ENCODE measurements at places on chromosomes 5 and 9.
A peak's percentile ranks its signal among the peaks of the same experiment; 100 is the strongest.

DNA sequence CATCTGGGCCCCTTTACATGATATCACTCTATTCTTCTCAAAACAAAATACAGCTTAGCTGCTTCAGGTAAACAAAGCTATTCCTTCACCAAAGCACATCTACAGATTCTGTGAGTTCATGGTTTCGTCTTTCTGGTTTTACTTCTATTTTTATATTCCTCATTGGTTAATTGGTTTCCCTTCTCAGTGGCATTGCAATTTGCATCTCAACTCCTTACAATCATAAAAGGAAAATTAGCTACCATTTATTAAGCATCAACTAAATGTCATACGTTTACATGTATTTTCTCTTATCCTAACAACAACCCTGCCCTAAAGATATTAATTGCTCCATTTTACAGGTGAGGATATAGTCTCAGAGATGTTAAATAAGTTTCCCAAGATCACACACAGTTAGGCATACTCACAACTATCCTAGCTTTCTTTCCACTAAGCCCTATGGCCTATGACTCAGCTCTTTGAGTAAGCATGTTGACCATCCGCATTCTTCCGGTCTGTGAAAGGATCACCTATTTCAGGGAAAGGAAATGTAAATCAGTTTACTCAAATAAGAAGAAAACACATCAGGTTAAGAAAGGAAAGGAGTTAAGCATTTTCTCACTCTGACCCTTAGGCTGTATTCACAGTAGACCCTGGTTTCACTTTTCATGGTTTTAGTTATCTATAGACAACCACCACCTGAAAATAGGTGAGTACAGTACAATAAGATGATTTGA, 146.1 kb downstream of the CAAP1 start:
- no peak for DNase-seq

DNA sequence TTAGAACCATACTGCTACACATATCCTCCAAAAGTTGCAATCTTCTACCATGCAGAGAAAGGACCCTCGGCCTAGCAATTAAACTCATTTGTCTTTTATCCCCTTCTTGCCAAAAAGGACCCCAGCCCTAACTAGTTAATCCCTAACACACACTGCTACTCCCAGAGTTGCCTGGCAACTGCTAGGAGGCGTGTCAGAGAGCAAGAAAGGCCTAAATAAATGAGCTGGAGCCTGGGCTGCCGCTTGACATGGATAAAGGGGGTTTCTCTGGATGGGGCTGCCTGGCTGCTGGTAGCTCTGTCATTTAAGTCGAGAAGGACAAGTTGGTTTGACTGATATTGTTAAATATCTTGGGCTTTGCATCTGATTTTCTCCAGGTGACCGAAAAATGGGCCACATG, 194.8 kb downstream of the CRB2 start:
- no peak for DNase-seq

- no peak for DNase-seq
Measured at GRCh38 chr9:118701985-118702384, 667.2 kb downstream of the BRINP1 start.

- no peak for DNase-seq
Measured at GRCh38 chr5:67104859-67105258, 91.7 kb downstream of the CD180 start.

GRCh38 chr9:1384816-1385215, 334.7 kb downstream of the DMRT2 start:
- no peak for DNase-seq

GRCh38 chr9:76600007-76600615, 141.1 kb downstream of the GCNT1 start:
- DNase-seq = no peak

GRCh38 chr5:178777520-178777919, 47.1 kb upstream of the ZNF354A start:
- DNase-seq = no peak

DNA sequence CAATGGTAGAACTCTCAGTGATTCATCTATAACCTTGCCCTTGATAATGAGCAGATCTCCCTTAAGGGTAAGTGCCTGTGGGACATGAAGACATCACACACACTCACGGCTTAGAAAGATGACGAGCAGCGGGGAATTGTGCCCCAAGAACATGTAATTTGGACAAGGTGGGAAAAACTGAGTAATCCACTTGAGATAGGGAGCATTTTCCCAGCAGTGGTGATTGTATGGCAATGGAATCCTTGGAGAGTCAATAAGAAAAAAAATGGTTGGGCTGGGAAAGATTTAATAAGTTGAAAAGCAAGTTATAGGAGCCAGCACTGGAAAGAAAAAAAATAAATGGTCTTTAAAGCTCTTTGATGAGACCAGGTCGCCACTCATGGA, 193.1 kb downstream of the GLIS3 start:
- DNase-seq = no peak

DNA sequence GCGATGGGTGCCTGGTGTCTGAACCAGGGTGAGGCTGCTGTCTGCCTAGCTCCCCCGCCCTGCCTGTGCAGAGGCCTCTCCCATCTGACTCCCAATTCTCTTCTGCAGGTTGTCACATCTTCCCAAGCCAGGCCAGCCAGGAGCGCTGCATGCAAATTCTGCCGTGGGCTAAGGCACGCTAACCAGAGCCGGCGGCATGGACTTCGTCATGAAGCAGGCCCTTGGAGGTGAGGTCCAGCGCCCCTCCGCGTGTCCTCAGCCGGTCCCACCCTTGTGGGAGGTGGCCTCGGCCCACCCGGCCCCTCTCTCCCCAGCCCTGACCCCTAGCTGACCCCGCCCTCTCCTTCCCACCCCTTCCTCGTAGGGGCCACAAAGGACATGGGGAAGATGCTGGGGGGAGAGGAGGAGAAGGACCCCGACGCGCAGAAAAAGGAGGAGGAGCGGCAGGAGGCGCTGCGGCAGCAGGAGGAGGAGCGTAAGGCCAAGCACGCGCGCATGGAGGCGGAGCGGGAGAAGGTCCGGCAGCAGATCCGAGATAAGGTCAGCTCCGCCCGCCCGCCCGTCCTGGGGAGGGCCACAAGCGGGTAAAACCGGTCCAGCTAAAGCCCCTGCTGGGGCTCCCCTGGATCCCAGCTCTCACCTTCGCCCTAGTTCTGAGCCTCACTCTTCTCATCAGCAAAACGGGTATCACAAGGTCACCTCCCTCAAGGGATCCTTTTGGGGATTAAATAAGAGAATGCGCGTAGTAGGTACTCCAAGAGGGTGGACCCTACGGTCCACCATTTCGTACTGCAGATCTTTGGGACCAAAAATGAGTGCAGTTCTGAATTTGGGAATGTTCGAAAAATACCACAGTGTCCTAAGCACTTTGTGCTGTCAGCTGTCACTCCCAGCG, 7.4 kb downstream of the CPLX2 start:
- DNase-seq = no peak

DNA sequence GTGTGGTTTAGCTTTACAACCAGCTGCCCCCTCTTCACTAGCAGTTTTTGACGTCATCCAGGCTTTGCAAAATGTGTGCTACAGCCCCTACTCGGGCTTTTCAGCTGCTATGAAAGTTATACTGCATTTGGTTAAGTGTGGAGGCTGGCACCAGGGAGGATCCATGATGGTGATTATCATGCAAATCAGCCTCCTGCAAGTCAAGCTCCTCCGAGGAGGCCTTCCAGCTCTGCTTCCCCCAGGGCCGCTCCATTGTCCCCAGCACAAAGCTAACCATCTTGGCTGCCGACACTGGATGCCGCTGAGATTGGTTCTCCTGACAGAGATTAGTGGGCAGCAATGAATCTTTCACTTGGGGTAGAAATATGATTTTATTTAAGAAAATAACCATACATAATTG, 159.6 kb downstream of the NR2F1-AS1 start:
- DNase-seq = no peak

- DNase-seq = no peak
Measured at GRCh38 chr5:110807169-110807568, 68.4 kb downstream of the SLC25A46 start.

- no peak for DNase-seq
Measured at GRCh38 chr5:115186794-115187193, 17.1 kb upstream of the TRIM36 start.

DNA sequence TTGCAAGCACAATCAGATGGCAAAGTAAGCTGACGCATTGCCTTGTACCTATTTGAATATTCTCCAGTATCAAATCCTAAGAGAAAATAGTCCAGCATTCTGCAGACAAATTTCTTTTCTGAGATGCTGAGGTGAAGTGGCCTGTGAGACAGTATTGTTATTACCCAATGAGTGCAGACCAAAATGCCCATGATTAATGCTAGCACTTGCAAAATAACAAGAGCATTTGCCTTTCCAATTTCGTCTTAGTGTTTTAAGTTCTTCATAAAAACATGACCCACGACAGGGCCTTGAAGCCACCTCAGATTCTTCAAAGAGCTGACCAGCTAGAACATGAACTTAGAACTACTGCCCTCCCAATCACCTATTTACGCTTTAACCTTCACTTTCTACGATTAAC, 2.6 kb upstream of the IQGAP2 start:
- DNase-seq = no peak

GRCh38 chr5:83837265-83837907, 116.7 kb upstream of the HAPLN1 start:
- no peak for DNase-seq

- DNase-seq = no peak
Measured at GRCh38 chr5:78501411-78502352, 141.3 kb downstream of the SCAMP1 start.

GRCh38 chr5:133128066-133128465, 76.3 kb downstream of the HSPA4 start:
- no peak for DNase-seq

GRCh38 chr5:96008487-96008886, 46.8 kb upstream of the ELL2 start:
- DNase-seq = no peak

DNA sequence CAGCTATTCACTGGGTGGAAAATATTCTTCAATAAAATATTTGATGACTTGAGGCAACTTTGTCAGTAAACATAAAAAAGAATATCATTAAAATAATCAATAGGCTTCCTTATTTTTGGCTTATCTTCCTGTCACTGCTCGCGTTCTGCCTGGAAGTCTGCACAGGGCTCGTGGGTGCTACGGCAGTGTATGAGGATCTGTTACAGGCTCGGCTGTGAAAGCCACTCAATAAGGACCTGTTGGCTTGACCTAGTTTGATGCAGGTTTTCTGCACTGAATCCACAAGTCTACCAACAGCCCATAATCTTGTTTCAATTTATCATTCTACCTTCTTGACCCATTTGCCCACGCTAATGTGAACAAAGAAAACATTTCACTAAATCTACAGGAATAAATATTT, 97.2 kb downstream of the PDZD2 start:
- DNase-seq = no peak

DNA sequence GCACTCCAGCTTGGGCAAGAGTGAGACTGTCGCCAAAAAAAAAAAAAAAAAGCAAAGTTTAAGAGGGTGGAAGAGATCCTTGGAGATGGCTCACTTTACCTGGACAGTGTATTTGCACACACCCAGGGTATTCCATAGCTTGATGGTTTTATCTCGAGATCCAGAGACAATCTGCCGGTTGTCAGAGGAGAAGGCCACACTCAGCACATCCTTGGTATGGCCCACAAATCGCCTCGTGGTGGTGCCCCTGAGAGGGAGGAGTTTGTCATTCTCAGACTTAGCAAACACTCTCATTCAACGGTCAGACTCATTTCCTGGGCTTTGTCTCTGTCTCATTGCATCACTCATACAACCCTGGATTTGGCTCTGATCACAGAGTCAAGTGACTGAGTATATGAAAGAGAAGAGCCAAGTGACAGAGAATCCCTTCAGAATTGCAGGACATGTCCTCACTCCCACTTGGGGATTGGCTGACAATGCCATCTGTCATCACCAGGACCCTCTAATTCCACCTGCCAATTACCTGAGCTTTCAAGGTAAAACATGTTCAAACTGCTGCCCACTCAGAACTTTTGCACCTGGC, 2.2 kb downstream of the RACK1 start:
- peak; percentile 70 for DNase-seq

GRCh38 chr5:126777257-126777974, 480 bp downstream of the LMNB1 start:
- DNase-seq = peak; percentile 65

DNA sequence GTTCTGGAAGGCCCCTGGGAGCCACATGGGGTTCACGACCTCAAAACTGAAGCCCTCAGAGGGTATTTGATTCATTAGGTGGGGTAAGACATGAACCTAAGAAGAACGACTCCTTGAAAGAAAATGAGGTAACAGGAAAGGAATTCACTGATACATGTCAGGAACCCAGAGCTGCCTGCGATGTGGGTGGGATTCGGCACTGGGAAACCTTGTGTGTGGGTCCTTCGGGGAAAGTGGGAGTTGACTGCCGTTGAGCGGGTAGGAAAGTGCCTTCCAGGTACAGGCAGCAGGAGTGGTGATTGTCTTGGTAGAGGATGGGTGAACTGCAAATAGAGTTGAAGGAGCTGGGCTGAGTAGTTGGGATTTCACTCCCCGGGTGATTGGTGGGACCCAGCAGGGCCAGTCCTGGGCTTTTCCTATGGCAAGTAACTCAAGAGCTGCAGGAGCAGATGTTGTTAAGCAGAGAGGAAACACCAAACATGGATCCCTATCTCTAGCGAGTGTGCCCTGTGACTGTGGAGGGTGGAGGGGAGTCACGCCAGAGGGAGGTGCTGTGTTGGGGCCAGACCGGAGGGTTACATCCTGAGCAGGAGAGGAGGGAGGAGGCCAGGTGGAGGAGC, 30.8 kb downstream of the ANKRD33B start:
- no peak for DNase-seq

DNA sequence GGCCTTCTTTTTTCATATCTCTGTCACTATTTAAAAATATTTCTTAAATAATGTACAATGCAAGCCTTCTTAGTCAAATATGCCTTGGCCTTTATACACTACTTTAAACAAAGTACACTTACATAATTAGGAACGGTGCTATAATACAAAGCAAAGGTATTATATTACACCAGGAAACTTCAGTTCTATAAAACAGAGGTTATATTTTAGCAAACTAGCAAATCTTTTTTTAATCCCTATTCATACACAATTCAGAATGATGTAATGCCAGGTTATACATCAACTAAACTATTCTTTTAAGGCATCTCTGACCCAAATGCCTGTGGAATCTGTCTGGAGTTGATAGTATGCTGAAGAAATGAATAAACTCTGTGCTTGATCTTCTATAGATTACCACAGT, 10.7 kb upstream of the LURAP1L start:
- no peak for DNase-seq

- no peak for DNase-seq
Measured at GRCh38 chr9:35322075-35322885, 160.5 kb downstream of the UNC13B start.

GRCh38 chr5:145341842-145342241, 493.3 kb downstream of the PRELID2 start:
- no peak for DNase-seq

- no peak for DNase-seq
Measured at GRCh38 chr9:136719195-136719880, 7.0 kb downstream of the DIPK1B start.

DNA sequence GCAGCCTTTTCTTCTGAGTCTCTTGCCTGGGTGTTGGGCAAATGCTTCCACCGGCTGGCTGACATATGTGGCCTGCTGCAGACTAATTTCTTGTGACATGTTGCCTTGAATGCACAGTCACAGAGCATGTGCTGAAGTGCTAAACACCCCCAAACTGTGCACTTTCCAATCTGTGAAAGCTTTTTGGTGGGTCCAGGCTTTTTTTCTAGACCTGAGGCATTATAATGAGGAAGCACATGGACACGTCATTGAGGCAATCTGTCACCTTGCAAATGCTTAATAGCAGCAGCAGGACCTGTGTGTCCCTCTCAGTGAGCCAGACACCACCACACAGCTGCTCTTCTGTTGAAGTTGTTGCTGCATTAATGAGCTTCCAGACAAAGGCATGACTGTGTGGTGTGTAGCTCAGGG, 274.7 kb downstream of the ELAVL2 start:
- DNase-seq = no peak

Data from activated naive CD4-positive, alpha-beta T cell treated with Interleukin-2 at 50 U/mL for 16 hours (primary cell).